ENCODE measurements at places on chromosomes 1 and 21.

DNA sequence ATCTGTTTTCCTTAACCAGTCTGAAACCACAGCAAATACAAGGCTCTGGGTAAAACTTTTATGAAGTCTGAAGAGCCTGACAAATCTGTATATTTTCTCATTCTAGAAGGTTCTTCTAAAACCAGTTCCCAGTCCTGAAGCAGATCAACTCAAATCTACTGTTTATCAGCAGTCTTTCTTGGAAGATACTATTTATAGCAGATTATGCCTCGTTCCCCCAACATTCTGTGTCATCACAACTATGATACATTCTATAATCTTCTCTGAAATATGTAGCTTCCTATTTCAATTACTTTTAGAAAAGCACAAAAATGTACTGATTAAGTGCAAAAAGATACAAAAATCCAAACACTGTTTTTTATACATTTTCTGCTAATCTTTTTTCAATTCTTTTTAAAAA lies 67.5 kb downstream of the NIBAN1 start:
- DNase-seq, result no peak

GRCh38 chr1:116981521-116982037 lies 20.0 kb upstream of the CD101 start:
- no peak for DNase-seq

- no peak for DNase-seq
Observed at GRCh38 chr21:26117324-26117971, 53.1 kb downstream of the APP start.

DNA sequence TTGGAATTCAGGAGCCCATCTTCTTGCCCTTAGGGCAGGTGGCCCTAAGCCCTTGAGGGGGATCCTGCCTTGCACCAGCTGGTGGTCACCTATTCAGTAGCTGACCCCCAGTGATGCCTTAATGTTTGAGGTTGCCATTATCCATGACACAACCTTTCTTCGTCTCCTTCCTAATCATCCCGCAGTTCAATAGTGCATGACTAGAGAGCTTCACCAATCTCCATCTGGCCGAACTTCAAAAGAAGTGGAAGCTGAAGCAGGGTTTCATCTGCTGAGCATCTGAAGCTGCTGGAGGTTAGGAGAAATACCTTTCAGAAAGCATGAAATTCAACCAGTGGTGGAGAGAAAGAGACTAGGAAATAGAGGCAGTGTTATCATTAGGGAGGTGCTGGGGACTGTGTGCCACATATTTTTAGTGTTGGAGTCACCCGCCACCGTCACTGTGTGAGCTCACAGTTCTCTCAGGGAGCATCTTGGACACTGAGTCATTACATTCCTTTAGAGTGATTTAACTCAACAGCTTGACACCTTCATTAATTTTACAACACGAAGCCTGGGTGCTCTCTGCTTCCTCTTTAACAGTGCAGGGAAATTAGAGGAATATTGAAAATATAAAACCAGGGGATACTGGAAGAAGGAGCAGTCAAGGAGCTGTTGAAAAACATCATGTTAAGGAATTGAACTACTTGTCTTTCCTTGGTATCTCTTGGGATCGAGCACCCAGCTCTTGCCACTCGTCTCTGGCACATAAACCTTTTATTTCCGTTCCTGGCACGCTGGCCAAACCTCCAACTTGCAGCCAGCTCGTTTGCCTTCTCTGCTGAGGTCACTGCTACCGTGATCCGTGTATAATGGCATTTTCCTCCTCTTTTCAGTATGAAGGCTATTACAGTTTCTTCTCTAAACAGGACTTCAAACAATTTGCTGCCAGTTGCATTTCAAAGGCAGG lies 53.6 kb downstream of the PEX14 start:
- no peak for DNase-seq

GRCh38 chr21:38814126-38815059 lies 8.7 kb downstream of the ETS2 start:
- DNase-seq, result no peak

DNA sequence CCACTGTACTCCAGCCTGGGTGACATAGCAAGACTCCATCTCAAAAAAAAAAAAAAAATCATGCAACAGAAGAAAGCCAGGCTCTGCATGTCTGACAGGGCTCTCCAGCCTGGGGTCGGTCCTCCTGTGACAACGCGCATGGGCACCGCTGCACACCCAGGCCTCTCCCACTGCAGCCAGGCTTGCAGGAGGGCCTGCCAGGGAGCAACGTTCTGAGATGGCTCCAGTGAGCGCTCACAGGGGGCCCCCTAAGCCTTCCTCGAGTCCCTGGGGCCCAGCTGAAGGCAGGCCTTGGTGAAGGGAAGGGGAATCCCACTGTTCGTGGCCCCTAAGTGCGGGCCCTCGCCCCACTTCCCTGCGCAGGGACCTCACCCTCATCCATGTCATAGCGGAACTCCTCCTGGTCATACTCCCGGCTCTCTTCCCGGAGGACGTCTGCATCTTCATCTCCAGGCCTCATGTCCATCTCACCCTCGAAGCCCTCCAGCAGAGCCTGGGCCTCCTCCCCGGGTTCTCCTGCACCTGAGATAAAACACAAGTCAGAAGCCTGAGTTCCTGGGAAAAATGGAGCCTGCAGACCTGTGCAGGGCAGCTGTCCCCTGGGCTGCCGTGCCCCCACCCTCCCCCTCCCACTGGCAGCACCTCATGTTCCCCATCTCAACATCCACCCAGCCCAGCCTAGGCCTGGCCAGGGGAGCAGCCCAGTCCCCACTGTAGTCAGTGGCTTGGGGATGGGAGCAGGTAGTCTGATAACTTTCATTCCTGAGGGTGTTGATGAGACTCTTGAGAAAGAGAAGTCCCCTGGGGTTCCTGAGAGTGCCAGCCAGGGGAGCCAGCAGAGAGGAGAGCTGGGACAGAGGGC lies 20.3 kb downstream of the RSPH1 start:
- DNase-seq, result no peak

DNA sequence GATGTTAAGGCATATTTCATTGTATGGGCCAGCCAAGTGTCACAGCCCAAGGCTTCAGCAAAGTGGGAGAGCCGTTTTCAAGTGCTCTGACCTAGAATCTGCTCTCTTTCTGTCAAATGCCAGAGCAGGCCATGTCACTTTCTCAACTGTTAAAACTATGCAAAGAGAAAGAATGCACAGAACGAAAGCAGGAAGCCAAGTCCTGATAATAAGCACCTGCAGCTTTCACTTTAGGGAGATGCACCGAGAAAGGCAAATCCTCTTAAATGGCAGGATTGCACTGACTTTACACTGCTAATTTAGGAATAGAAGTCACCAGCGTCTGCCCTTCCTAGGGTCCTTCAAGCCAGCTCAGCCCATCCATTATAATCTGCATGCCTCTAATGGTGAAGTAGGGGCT lies 49.2 kb upstream of the NTPCR start:
- no peak for DNase-seq

GRCh38 chr1:117077267-117077666 lies 17.1 kb downstream of the TTF2 start:
- no peak for DNase-seq

DNA sequence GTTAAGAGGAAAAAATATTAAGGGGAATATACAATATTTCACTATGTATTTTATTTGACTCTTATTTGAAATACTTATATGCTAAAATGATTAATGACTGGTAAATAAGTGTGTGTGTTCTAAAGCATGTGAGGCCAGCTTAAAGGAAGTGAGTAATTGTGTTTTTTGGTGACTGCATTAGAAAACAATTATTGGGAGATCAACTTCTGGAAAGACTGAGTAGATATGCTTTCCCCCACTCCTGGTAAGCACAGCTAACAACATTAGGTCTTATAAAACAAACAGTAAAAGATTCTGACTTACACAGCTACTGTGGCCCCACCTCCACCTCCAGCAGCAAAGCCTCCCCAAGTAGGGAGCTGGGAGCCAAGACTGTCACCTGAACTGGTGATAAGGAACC lies 403.0 kb downstream of the SRGAP2C start:
- no peak for DNase-seq
